Purkinje cell (primary cell): ENCODE measurements at places on chromosomes 6 and 20. TPM values are rescaled to one million over a fixed set of nuclear protein-coding genes. Genes with fewer than 3 reads are reported as not detected.

GGTLC1 gene
- polyA plus RNA-seq: not detected in 2 replicates

TMEM200A gene
- 0.40 TPM in 1 of 2 replicates, not detected in the other for polyA plus RNA-seq

PARD6B gene
- 3.0 and 5.5 TPM in 2 replicates for polyA plus RNA-seq

NKAPL gene
- polyA plus RNA-seq: 6.6 and 12.0 TPM in 2 replicates

OOEP gene
- polyA plus RNA-seq: not detected in 2 replicates

CCR6 gene
- 1.5 and 4.3 TPM in 2 replicates for polyA plus RNA-seq

SLC22A2 gene
- polyA plus RNA-seq: not detected in 2 replicates
